ENCODE measurements at places on chromosomes 11 and 22. TPM values are rescaled to one million over a fixed set of nuclear protein-coding genes. Genes with fewer than 3 reads are reported as not detected.

CRACR2B gene
- total RNA-seq: 1.5 TPM

ASCL2 gene
- total RNA-seq: 0.62 TPM

HTR3A gene
- not detected for total RNA-seq

IL18 gene
- total RNA-seq: not detected

C11orf52 gene
- total RNA-seq: not detected

FGF4 gene
- total RNA-seq: not detected

TMEM86A gene
- total RNA-seq: 0.21 TPM

CHRDL2 gene
- not detected for total RNA-seq

CXCR5 gene
- 6.4 TPM for total RNA-seq

PDGFB gene
- total RNA-seq: 2.3 TPM

ABCG4 gene
- total RNA-seq: 0.07 TPM

LDHAL6A gene
- total RNA-seq: not detected

NRIP3 gene
- 5.3 TPM for total RNA-seq

FOLR3 gene
- not detected for total RNA-seq

MICAL2 gene
- total RNA-seq: 501 TPM

SLC25A18 gene
- total RNA-seq: not detected
